ENCODE measurements at places on chromosomes 6 and 20.

DNA sequence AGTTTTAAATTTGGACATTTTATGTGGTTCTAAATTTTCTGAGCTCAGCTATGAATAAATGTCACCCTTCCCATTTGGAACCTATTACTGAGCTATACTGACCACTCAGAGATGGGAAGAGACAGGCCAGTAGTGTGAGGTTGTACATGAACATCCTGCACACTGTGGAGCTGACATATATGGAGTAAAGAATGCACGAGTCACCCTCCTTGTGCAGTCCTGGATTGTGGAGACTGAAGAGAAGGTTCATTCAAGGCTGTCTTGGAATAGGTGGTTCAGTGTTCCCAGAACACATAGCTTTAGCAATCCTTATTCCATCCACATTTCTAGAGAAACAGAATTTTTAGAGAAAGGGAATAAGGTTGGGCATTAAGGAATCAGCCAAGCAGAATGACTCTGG, 50.3 kb upstream of the OGFRL1 start:
- DNase-seq: no peak

DNA sequence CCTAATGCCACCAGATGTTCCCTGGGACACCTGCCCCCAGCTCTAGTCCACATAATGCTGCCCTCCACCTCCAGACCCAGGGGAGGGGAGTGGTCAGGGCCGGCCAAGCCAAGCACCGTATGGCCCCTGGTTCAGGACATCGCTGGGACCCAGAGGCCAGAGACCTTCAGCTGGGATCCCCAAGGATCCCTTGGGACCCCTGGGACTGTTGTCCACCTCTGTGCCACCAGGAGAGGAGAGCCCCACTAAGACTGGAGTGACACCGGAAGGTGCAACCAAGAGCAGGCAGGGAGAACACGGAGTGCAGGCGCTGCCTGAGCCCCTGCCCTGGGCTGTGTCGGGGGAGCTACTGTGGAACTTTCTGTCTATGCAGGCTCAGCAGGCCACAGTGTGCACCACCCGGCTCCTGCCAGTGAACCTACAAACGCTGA, 43.6 kb downstream of the CTCFL start:
- DNase-seq: no peak

DNA sequence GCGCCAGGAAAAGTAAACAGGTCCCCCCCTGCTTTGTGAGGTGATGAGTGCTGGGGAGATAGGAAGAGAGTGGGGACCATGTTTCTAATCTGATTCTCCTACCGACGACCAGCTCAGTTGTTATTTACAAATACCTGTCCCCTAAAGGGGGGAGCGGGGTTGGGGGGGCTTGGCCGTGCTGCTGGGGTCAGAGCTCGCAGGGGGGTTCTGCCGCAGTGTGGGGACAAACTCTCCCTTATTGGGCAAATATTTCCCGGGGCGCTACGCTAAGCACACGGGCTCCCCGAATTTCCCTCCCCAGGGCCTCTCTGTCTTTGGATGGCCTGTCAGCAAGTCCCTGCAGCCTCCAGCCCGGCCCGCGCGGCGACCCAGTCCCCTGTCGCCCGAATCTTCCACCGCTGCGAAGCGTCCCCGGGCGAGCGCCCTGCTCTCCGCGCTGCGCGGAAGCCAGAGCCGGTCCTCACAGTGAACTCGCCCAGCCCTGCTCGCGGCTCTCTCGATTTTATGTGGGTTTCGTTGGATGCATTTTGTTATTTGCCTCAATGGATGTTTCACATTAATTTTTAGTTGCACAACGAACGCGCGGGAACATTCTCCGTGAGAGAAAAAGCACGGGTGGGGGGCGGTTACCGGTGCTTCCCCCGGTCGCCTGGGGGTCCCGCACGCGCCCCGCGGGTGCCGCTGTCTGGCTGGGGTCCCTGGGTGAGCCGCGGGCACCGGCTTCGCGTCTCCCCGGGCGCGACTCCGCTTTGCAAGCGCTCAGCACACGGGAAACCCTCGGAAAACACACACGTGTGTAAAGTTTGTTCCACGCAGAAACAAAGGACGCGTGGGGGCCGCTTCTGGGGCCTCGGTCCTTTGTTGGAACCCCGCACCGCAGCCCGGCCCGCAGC, 1.5 kb upstream of the STX16 start:
- DNase-seq: no peak

DNA sequence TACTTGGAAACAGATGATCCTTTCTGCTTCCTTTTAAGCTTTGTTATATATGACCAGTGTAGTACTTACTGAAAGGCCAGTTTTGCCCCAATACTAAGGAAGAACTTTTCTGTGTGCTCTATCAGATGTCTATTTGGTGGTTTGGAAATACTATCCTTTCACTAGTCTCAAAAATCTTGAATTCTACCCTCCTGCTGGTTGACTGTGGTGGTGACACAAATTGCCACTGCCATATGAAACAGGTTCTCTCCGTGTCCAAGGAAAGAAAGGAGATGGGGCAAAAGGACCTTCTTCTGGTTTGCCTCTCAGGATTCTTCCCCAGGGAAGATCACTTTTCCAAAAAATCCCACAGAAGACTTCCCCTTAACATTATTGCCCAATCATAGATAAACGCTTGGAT, 6.2 kb downstream of the GJE1 start:
- no peak for DNase-seq

DNA sequence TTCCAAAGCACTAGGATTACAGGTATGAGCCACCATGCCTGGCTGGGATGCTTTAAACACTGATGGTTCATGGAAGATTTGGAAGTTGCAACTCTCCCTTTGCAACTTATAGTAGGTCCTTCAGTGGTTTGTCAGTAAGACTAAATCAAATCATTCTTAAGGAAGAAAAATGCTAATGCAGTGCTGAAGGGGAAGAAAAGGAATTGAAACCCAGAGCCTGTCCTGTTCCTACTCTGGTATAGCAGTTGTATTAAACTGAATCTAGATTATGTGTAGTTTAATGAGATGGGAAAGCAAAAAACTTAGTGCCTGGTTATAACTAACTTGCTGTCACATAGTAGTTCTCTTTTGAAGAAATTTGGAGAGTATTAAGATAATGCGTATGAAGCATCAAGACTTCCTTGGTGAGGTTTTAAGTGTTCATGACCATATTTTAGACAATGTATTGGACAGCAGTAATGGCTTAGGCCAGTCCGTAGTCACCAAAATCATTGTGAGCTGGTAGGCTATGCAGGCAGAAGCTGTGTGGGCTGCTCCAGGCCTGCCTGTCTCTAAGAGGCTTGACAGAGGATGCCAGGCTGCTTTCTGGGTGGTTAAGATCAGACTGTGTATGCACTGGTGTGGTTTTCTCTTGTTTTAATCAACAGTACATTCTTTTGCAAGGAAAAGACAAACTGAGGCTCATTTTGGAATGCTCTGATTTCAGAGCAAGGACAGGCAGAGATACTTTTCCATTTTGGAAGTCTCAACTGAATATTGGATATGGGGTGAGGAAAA, 14.0 kb downstream of the PAQR8 start:
- DNase-seq: peak; percentile 15

DNA sequence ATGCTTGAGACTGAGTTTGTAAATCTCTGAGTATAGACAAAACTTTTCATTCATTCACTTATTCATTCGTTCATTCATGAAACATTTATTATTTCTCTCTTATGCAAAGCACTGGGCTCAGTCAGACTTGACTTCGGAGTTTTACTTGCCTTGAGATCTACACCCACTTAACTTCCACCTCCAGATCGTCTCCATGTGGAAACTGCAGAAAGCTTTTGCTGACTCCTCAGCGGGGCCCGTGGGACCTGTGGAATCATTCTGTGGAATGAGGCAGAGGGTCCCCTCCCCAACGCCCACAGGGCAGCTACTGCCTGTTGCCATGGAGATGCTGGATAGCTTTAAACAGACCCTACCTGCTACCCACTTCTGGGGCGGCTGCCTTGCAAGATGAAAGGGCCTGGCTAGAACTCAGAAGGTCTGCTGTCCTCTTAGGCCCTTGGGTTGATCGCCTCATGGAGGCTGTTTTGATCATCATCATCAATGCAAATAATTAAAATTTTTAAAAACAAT, 66.4 kb upstream of the KCNG1 start:
- DNase-seq: no peak

- DNase-seq: no peak
Measured at GRCh38 chr6:89027756-89028155, 52.8 kb upstream of the PNRC1 start.

GRCh38 chr6:115971785-115972184, 88.9 kb downstream of the FRK start:
- DNase-seq: no peak

- no peak for DNase-seq
Measured at GRCh38 chr20:17457079-17457478, 74.1 kb downstream of the BFSP1 start.

- DNase-seq: no peak
Measured at GRCh38 chr6:113039005-113039404, 691.9 kb downstream of the RFPL4B start.

GRCh38 chr6:139612135-139612465, 237.7 kb upstream of the CITED2 start:
- DNase-seq: no peak

DNA sequence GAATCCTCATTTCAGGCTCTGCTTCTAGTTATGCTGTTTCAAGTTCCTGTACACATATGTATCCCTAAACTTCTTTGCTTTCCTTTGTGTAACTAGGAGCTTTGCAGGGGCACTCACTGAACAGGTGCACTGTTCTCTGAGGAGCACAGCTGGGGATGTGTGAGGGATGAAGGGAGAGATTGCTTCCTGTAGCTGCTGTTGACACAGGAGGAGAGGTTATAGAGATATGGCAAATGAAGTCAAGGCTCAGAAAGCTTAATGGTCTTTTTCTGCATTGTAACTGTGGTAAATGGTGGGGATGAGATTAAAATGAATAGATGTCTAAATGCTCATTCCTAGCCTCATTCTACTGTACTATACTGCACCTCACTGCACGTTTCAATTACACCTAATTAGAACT, 454.3 kb downstream of the BTBD3 start:
- DNase-seq: no peak

DNA sequence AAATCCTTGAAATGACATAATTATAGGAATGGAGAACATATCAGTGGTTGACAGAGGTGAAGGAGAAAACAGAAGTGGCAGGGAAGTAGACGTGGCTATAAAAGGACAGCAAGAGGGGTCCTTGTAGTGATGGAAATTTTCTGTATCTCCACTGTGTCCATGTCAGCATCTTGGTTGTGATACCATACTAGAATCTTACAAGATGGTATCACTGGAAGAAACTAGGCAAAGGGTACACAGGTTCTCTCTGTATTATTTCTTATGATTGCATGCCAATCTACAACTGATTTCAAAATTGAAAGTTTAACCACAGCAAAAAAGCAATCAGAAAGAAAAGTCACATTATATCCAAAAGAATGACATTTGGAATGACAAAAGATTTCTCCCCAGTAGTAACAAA, 16.4 kb upstream of the ZC3H12D start:
- no peak for DNase-seq

DNA sequence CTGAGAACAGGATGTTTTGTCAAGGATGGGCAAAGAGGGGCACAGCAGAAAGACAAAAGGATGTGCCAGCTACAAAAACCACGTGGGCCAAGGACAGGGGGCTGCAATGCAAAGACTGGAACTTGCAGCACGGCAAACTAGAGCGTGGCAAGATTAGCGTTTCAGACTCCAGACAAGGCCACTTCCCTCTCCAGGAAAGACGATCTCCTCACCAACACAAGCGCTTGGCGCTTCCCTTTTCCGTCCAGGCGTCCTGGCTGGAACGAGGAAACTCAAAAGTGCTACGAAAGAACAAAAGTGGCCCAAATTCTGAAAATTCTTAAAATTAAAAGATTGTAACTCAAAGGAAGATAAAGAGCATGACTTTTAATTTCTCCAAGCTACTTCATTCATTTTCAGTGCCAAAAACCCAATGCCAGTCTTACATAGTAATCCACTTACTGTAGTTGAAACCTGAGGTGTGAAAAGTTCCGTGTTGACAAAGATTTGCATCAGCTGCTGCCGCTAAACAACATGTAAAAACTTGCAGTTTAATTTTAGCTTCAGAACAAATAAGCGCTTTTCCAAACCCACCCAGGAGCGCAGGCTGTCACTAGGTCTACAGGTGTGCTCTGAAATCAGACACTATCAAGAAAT, 207.1 kb upstream of the RREB1 start:
- DNase-seq: no peak

DNA sequence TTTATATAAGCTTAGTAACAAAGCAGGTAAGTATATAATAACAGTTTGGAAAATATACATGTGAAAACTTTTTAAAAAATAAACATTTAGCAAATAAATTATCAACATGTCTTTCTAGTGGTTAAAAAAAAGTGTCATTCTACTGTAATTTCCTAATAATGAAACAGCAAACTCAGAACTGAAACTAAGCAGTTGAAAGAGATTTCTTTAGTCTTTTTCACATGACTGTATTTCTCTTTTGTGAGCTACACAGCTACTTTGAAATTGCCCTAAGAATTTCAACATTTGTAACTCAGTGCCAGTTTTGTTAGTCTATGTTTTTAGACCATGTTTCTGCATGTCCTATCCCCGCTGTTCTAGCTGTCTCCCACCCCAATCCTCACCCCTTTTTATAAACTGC, 28.4 kb upstream of the SDHAF4 start:
- no peak for DNase-seq

- no peak for DNase-seq
Measured at GRCh38 chr20:36498386-36499179, 42.7 kb upstream of the MYL9 start.

DNA sequence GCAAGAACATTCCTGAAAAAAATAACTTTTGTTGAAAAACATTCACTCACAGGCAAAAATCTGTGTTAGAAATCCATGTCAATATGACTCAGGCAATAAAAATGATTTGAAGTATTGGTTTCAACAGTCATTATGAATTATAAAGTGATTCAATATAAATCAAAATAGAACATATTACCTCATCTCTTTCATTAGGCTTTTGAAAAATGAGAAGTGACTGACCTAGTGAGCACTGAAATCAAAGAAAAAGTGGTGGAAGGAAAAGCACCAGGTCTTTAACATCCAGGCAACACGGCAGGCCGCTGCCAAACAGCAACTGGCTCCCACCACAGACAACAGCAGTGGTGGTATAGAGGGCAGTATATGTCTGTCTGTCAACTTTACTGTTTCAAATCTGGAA, 68.9 kb downstream of the MAN1A1 start:
- no peak for DNase-seq

GRCh38 chr6:36563237-36563927, 16.1 kb upstream of the STK38 start:
- DNase-seq: no peak

DNA sequence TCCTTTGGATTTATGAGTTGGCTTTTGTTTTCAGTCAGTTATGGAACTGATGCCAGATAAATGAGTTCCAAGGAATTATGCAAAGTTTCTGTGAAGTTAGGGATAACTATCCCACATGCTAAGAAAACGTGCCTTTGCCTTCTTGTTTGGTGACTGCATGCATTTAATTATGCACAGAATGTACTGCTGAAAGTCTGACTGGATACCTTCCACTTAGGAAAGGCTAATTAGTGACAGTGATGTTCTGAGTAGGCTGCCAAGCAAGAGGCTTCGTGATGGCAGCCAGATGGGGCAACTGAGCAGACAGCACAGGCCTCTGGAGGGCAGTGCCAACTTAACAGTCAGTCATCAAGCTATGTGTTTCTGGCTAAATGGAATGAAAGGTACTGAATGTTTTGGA, 289.9 kb downstream of the CD109 start:
- no peak for DNase-seq

- DNase-seq: no peak
Measured at GRCh38 chr6:33834401-33835392, 30.9 kb upstream of the MLN start.

GRCh38 chr20:15020845-15021244, 683.4 kb upstream of the FLRT3 start:
- no peak for DNase-seq
